ENCODE measurements at places on chromosomes 13 and 19. TPM values are rescaled to one million over a fixed set of nuclear protein-coding genes. Genes with fewer than 3 reads are reported as not detected.

Gene CACNA1A
- 0.58 TPM for total RNA-seq

Gene PSPN
- 1.2 TPM for total RNA-seq

Gene SIGLEC8
- 0.04 TPM for total RNA-seq

DNA sequence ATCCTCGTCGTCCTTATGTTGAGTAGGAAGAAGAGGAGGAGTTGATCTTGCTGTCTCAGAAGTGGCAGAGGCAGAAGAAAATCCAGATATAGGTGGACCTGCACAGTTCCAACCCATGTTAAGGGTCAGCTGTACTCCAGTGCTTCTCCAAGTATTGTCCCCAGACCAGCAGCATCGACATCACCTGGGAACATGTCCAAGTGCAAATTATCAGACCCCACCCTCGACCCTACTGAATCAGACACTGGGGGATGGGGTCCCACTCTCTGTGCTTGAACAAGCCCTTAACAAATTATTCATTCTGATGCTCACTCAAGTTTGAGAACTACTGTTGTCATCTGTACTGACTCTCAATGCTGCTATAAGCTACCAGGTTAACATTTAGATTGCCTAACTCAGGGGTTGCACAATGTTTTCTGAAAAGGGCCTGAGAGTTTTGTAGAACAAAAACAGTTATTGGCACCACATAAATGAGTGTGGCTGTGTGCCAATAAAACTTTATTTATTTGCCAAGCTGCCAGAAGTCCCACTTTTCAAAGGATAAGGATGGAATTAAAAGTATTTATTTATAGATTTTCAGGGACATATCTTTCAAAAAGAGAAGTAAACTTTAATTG, 226.7 kb upstream of the IPO5 start:
- H3K27ac ChIP-seq = no peak overlapping the region
- no peak overlapping the region for H3K4me3 ChIP-seq
- H3K36me3 ChIP-seq = no peaks in the 10 kb centered on the region

DNA sequence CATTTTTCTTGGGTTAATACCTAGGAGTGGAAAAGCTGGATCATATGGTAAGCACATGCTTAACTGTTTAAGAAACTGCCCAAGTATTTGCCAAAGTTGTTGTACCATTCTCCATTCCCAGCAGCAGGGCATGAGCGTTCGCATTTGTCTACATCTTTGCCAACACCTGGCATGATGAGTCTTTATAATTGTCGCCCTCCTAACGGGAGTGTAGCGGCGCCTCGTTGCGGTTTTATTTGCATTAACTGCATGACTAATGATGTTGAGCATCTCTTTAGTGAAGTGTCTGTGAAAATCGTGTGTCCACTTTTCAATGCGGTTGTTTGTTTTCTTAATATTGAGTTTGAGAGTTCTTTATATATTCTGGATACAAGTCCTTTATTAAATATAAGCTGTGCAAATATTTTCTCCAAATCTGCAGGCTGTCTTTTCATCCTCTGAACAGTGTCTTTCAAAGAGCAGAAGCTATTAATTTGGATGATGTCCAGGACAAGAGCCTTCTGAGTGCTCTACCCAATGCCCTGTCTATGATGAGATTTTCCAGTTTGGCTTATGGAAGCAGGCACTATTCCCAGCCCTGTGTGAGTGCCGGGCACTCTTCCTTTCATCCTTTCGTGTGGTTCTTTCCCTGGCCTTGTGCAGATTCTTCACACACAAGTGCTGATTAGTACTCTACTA, 202.0 kb downstream of the FOXO1 start:
- H3K27ac ChIP-seq = no peak overlapping the region
- H3K4me1 ChIP-seq = peaks cover 9% of the 10 kb centered on the region
- H3K4me3 ChIP-seq = no peak overlapping the region

DNA sequence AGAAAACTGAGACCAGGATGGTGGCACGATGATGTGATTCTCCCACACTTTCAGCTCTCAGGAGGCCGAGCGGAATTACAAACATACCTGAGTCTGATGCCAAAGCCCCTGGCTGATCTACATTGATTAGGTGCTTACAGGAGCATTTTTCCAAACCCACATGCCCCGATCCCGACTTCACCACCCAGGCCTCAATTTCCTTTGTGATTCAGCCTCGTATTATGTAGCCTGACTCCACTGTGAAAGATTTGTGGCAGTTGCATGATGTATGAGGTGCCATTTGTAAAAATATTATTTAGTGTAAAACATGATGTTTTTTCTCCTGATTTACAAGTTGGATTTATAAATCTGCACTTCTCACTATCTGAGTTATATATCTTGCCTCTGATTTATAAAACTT, 118.0 kb downstream of the TSHZ3 start:
- H3K4me1 ChIP-seq = no peaks in the 10 kb centered on the region
- DNase-seq = no peak
- H3K27me3 ChIP-seq = no peaks in the 10 kb centered on the region

DNA sequence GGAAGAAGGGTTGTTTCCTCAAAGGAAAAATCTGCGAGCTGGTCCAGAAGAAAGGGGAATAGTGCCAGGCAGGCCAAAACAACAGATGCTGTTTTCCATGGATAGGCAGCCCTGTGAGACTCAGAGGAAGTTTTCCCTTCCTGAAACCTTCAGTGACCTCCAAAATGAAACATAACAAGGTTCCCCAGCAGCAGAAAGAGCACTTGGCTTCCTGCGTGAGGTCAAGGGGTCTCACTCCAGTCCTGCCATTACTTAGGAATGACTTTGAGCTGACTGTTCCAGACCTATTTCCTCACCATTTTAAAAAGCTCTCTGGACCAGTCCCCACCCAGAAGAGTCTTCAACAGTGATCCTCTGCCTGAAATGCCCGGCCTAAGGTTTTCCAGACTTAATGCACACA, 104.6 kb upstream of the IPO5 start:
- H3K27ac ChIP-seq = no peak overlapping the region
- no peaks in the 10 kb centered on the region for H3K36me3 ChIP-seq
- DNase-seq = peak; percentile 10
- H3K4me3 ChIP-seq = no peak overlapping the region

DNA sequence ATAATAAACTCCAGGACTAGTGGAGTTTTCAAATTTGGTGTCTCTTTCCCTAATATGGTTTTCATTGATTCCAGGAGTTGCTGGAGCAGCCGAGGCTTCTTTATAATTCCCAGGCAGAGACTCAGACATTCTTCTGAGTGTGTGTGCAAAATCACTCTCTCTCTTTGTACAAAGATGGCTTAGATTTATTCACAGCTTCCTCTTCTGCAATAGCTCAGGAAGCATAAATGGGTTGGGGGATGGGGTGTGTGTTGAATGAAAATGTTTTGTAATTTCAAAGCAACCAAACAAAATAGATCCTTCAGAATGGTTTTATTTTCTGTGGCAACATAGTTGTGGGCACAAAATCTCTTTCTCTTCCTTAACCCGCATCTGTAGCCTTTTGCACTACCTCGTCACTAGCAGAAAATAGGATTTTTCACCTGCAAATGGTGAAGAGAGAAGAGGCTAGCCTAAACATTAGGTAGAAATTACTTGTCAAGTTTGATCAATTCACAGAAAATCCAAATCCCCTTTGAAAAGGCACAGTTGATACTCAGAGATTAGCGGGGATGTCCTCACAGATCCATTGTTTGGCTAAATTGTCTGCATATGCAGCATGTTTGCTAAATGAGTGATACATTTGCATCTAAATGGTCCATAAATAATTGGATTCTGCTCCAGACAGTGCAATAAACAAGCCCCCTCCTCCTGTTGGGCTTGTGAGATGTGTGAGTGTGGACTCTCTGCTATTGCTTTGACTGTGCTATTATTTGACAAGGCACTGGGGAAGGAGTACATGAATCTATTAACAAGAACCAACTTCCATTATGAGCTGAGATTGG, 66.7 kb downstream of the CBY2 start:
- no peaks in the 10 kb centered on the region for H3K36me3 ChIP-seq
- H3K4me1 ChIP-seq = peaks cover 5% of the 10 kb centered on the region
- no peak overlapping the region for H3K27ac ChIP-seq
- H3K4me3 ChIP-seq = no peak overlapping the region

DNA sequence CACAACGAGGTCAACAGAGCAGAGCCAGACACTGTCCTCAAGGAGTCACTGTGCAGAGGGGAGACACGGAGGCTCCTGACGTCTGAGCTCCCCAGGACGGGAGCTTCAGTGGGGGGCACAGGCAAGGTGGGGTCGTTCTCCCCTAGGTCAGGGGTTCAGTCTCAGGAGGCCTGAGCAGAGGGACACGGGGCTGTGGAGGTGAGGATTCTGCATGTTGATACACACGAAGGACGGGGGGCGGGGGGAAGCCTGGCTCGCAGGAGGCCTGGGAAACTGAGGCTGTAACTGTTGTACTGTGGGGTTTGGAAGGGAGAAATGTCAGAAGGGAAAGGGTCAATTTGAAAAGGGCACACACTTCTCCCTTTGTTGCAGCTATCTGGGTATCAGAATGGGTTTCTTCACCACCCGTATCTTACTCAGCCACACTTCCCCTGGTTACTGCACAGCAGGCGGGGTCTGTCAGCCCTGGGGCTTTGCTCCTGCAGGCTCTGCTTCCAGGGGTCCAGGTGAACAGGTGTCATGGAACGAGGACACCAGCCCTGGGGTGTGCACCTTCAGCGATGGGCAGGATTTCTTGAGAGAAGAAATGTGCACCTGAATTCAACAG, 748 bp upstream of the SIGLEC8 start:
- H3K4me1 ChIP-seq = no peaks in the 10 kb centered on the region
- H3K27ac ChIP-seq = no peak overlapping the region
- H3K27me3 ChIP-seq = peaks cover 10% of the 10 kb centered on the region
- no peaks in the 10 kb centered on the region for H3K36me3 ChIP-seq

DNA sequence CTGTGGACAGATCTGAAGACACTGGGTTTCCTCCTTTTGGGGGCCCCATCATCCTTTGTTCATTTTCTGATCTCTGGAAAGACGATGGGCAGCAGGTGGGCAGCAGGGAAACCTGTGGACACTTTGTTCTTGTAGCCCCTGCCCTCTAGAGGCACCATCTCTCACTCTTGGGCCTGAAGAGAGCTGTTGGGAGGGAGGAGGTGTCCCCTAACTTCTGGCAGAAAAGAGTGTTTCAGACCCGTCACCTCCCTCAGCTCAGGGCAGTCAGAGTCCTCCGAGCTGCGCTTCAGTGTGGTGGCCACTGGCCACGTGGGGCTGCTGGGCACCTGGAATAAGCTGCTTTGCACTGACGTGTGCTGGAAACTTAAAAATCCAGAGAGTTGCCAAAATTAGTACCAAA, 26.9 kb upstream of the RNF17 start:
- no peak for DNase-seq
- no peak overlapping the region for H3K27ac ChIP-seq
- H3K4me1 ChIP-seq = peaks cover 11% of the 10 kb centered on the region
- H3K4me3 ChIP-seq = no peak overlapping the region
- H3K27me3 ChIP-seq = no peaks in the 10 kb centered on the region

DNA sequence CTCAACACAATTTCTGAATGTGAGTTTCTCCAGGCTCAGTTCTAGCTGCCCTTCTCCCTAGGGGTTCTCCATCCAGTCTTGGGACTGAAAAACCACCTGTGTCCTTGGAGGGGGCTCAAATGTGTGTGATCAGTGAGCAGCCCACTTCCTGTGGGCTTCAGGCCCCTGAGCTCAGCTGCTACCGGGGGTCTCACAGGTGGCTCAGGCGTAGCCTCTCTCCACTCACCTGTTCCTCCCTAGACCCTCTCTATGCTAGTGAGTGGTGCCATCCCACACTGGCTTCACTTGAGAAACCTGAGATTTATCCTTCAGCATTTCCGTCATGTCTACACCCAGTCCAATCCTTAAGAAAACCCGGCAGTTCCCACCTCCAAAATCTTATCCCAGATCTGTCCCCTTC, 39.8 kb upstream of the GPI start:
- H3K4me3 ChIP-seq = no peak overlapping the region
- no peak for DNase-seq
- no peaks in the 10 kb centered on the region for H3K4me1 ChIP-seq
- H3K36me3 ChIP-seq = peaks cover 48% of the 10 kb centered on the region
- no peaks in the 10 kb centered on the region for H3K27me3 ChIP-seq
- H3K27ac ChIP-seq = no peak overlapping the region

GRCh38 chr19:372306-372890, 27.8 kb upstream of the MIER2 start:
- H3K27me3 ChIP-seq = peaks cover 21% of the 10 kb centered on the region
- no peak overlapping the region for H3K4me3 ChIP-seq
- DNase-seq = peak; percentile 91
- no peaks in the 10 kb centered on the region for H3K36me3 ChIP-seq
- peaks cover 39% of the 10 kb centered on the region for H3K4me1 ChIP-seq

- peak; percentile 70 for DNase-seq
- no peak overlapping the region for H3K27ac ChIP-seq
- H3K4me1 ChIP-seq = peaks cover 20% of the 10 kb centered on the region
- H3K36me3 ChIP-seq = peaks cover 65% of the 10 kb centered on the region
- no peak overlapping the region for H3K4me3 ChIP-seq
Observed at GRCh38 chr19:18865973-18866799, 29.8 kb downstream of the CERS1 start.

DNA sequence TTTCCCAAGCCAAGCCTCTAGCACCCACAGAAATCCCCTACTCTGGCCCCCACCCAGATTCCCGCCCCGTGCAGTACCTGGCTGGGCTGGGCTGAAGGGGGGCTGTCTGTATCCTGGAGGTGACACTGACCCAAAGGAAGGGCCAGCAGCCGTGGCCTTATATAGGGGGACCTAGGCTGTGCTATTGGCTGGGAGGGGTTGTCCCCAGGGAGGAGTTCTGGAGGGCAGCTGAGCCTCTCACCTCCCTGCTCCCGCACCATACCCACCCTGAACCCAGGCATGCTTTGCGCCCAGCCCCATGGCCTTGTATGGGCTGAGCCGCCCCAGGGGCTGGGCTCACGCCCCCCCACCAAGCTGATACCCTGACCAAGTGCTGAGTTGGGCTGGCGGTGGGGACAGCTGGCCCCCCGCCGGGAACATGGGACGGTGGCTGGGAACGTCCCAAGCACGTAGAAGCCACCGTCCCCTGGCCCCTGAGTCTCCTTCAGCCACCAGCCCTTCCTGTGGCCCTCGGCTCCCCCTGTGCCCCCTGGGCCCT, at the start of gene CKM:
Gene CKM, minus strand, starts transcription at position 132 of the 538 bp plus-strand sequence. CDS start 3,162 bp downstream, outside the sequence.
- peak; percentile 84 for DNase-seq
- peaks cover 15% of the 10 kb centered on the region for H3K36me3 ChIP-seq

DNA sequence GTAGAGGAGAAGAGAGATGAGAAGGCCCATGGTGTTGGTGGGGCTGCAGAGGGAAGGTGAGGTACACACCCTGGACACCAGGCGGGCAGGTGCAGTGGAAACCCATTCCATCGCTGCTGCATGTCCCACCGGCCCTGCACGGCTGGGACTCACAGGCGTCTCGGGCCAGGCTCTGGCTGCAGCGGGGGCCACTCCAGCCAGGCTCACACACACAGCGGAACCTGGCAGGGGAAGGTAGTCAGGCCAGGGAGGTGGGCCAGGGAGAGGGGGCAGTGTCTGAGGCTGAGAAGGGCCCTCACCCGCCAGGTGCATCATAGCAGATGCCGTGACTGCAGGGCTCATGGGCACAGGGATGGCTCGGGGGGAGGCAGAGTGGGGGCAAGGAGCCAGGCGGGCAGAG, 15.6 kb downstream of the NOTCH3 start:
- H3K27me3 ChIP-seq = no peaks in the 10 kb centered on the region
- no peak overlapping the region for H3K4me3 ChIP-seq
- no peak for DNase-seq
- no peaks in the 10 kb centered on the region for H3K4me1 ChIP-seq
- peaks cover 78% of the 10 kb centered on the region for H3K36me3 ChIP-seq
